H1 (cell line): ENCODE measurements at places on chromosomes 13 and 19.

DNA sequence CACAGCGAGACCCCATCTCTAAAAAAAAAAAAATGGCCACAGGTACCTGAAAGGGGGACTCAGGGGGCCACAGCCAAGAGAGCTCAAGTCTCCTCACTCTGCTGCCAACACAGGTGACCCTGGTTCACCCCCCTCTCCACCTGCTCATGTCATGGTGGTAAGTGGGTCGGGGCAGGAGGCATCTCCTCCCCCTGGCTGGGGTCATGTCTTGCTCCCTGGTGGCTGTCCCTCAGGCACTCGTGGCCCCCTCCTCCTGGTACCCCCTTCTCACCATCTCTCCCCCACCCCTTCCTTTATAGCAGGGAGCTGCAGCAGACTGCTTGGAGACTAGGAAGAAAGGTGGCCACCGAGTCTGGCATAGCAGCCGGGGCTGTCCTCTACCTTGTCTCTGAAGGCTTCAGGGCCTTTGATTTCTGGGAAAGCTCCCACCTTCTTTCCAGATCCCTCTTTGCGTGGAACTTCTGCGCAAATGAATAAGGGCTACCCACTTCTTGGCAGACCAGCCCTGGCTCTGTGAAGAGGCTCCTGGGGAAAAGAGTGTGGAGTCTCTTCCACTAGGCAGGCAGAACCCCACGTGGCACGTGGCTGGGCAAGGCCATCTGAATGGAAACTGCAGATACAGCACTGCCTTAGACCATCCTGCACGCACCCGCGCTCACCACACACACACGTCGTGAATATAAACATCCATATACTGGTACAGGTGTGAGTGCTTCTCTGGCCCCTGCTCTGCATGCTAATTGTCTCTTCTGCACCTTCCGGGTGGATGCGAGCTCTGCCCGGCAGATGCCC is 20.1 kb upstream of the MIER2 start:
- no peak overlapping the region for H3K27ac ChIP-seq
- no peaks in the 10 kb centered on the region for H3K36me3 ChIP-seq
- no peaks in the 10 kb centered on the region for H3K4me1 ChIP-seq
- H3K4me3 ChIP-seq: no peak overlapping the region
- DNase-seq: no peak

- H3K4me1 ChIP-seq: no peaks in the 10 kb centered on the region
- H3K4me3 ChIP-seq: no peak overlapping the region
- no peak overlapping the region for H3K27ac ChIP-seq
- H3K27me3 ChIP-seq: no peaks in the 10 kb centered on the region
These were observed 813.4 kb downstream of the SLITRK6 start for GRCh38 chr13:84985860-84986259.

GRCh38 chr19:5123646-5124045 is 154.7 kb downstream of the KDM4B start:
- DNase-seq: no peak
- H3K4me1 ChIP-seq: peaks cover 44% of the 10 kb centered on the region
- no peaks in the 10 kb centered on the region for H3K27me3 ChIP-seq
- H3K27ac ChIP-seq: no peak overlapping the region

DNA sequence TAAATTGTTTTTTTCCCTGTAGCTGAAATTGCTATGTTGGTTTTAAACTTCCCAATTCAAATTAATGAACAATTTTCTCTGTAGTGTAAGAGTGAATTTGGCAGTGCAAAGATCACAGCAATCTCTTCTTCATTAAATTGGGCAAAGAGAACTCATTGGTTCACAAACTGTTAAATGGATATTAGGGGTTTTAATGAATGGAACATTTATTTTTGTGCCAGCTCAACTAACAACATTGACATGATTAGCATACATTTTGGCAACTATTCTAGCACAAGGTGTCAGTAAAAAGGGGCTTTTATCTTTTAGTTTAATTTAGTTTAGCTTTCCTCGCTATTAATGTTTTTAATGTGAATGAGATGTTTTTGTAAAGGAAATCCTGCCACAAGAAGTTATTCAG is 7.1 kb downstream of the PCDH20 start:
- H3K36me3 ChIP-seq: no peaks in the 10 kb centered on the region
- no peaks in the 10 kb centered on the region for H3K4me1 ChIP-seq
- no peak overlapping the region for H3K27ac ChIP-seq

GRCh38 chr13:111387026-111387871 is 66.8 kb downstream of the TEX29 start:
- H3K4me3 ChIP-seq: no peak overlapping the region
- H3K27me3 ChIP-seq: no peaks in the 10 kb centered on the region
- no peak overlapping the region for H3K27ac ChIP-seq
- no peaks in the 10 kb centered on the region for H3K4me1 ChIP-seq
- H3K36me3 ChIP-seq: no peaks in the 10 kb centered on the region
- no peak for DNase-seq

DNA sequence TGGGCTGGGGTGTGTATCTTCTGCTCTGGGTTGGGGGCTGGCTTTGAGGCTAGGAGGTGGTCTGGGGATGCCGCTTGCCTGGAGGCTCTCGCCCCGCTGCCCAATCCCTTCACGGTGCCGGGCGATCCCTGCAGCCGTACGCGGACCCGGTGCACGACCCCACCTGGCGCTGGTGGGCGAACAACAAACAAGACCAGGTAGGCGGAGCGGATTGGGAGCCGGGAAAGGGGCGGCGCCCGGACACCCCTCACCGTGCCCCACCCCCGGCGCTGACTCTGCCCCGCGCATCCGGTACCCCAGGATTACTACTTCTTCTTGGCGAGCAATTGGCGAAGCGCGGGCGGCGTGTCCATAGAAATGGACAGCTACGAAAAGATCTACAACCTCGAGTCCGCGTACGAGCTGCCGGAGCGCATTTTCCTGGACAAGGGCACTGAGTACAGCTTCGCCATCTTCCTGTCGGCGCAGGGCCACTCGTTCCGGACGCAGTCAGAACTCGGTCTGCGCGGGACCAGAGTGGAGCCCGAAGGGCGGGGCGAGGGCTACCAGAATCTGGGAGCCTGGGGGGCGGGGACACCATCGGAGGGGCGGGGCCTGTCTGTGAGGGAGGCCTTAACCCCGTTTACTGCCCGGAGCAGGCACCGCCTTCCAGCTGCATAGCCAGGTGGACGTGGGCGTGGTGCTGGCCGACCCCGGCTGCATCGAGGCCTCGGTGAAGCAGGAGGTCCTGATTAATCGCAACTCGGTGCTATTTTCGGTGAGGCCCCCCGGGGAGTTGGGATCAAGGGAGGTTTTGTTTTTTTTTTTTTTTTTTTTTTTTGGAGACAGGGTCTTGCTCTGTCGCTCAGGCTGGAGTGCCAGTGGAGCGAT is 12.1 kb upstream of the PSMD8 start:
- H3K4me1 ChIP-seq: peaks cover 5% of the 10 kb centered on the region; the same call in 1 of the 2 replicates
- peaks cover 25% of the 10 kb centered on the region for H3K27me3 ChIP-seq
- DNase-seq: peak; percentile 99

GRCh38 chr13:48749144-48749543 is 95.4 kb downstream of the CYSLTR2 start:
- DNase-seq: no peak
- H3K27me3 ChIP-seq: no peaks in the 10 kb centered on the region
- H3K4me1 ChIP-seq: no peaks in the 10 kb centered on the region
- no peaks in the 10 kb centered on the region for H3K36me3 ChIP-seq
- no peak overlapping the region for H3K27ac ChIP-seq
- no peak overlapping the region for H3K4me3 ChIP-seq

DNA sequence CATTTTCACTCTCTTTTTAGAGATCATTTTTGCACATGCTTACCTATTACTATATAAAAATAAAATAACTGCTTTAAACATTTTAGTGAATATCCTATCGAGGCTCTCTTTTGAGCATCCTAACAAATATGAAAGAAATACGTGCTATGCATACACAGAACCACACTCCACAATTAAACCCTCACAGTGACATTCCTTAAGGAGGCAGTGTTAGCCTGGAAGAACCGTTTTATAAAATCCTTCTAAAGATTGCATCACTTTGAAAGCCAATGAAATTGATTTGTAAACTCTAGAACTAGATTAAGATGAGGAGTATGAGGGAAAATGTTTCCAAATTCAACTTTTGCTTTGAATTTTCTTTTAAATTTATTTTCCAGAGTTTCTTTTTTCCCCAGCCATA is 11.1 kb upstream of the ENOX1 start:
- no peak overlapping the region for H3K27ac ChIP-seq
- DNase-seq: no peak
- no peak overlapping the region for H3K4me3 ChIP-seq
- no peaks in the 10 kb centered on the region for H3K27me3 ChIP-seq

DNA sequence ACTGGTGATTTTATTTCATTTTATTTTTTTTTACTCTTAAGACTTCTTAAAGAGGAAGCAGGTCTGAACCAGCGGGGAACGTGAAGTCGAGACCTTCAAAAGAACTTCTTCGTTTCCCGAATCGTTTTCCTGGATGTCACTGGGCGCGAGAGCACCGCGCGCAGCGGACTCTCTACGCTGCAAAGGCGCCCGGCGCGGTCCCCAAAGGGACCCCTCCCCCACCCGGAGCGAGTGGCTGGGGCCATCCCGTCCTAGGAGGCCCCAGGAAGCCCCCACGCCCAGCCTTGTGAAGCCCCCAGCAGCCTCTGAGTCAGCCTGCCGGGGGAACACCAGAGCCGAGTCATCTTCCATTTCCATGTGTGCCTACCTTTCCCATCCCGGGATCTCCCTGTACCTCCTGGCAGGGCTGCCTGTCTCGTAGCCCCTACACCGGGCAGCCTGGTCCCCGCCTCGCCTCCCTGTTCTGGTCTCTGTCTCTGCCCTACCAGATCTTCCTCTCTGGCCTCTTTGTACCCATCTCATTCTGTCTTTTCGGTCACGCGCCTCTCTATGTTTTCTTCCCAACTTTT is 608 bp downstream of the CD70 start:
- no peak overlapping the region for H3K27ac ChIP-seq
- H3K36me3 ChIP-seq: no peaks in the 10 kb centered on the region
- peaks cover 66% of the 10 kb centered on the region for H3K27me3 ChIP-seq
- H3K4me3 ChIP-seq: peak overlapping the region; percentile 53

DNA sequence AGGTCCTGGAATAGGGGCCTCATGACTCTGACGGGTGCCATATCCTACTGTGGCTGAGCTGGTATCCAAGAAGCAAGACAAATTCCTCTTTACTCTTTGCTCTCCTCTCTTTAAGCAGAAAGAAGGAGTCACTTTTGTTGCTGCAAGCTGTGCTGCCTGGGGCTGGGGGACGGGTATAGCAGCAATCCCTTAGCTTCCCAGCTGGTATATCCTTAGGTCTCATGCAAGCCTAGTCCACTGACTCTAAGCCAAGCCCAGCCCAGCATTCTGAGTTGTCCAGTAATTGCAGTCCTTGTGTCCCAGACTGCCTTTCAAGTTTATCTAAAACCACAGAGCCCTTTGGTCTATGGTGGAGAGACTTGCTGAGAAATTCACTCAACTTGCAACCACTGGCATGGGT is 893.0 kb upstream of the PRR20A start:
- no peak for DNase-seq
- no peaks in the 10 kb centered on the region for H3K27me3 ChIP-seq
- H3K4me3 ChIP-seq: no peak overlapping the region
- no peaks in the 10 kb centered on the region for H3K36me3 ChIP-seq

DNA sequence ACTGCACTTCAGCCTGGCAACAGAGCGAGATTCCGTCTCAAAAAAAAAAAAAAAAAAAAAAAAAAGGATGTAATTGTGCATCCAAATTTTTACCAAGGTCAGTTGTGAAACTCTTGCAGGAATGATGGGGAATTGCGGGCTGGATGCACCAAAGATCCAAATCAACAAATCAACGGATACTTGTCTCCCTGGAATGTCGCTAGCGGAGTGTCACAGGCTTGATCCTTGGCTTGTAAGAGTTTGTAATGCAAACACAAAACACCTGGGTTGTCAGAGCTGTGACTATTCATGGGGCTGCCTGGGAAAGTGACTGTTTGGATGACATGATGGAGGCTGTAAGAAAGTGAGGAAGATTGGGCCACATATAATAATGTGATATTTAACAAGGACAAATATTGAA is 4.2 kb downstream of the KANK3 start:
- peaks cover 17% of the 10 kb centered on the region for H3K27me3 ChIP-seq
- H3K36me3 ChIP-seq: no peaks in the 10 kb centered on the region
- peaks cover 13% of the 10 kb centered on the region for H3K4me1 ChIP-seq
- H3K4me3 ChIP-seq: no peak overlapping the region
- no peak for DNase-seq

GRCh38 chr19:16143399-16144215 is at the start of gene HSH2D:
TSS of gene HSH2D (plus strand) at chr19:16143685. CDS start at chr19:16148751, 5,066 bp downstream.
- no peaks in the 10 kb centered on the region for H3K36me3 ChIP-seq
- H3K27ac ChIP-seq: no peak within 1 kb of the TSS
- H3K27me3 ChIP-seq: no peaks in the 10 kb centered on the region
- peak; percentile 59 for DNase-seq
- H3K4me3 ChIP-seq: peak within 1 kb of the TSS; percentile 35
- H3K4me1 ChIP-seq: peaks cover 5% of the 10 kb centered on the region

- peaks cover 9% of the 10 kb centered on the region for H3K4me1 ChIP-seq
- H3K36me3 ChIP-seq: no peaks in the 10 kb centered on the region; the same call in 1 of the 2 replicates
- 0 out of 2 replicates have a peak, but pooled peaks cover 3% of the 10 kb centered on the region for H3K27me3 ChIP-seq
- H3K27ac ChIP-seq: no peak overlapping the region
- no peak for DNase-seq
These were observed 21.6 kb downstream of the MAST3 start for GRCh38 chr19:18119013-18119716.
